Stimulated activated CD8-positive, alpha-beta memory T cell treated with anti-CD3 and anti-CD28 coated beads, Interleukin-4, amount 100 ng/mL, for 1 hour (primary cell): ENCODE measurements at places on chromosomes 3 and 15.

- DNase-seq, result peak; percentile 28
Measured at GRCh38 chr15:68930268-68931022, at the start of gene SPESP1. SPESP1 (plus strand) TSS chr15:68930525; CDS start chr15:68930654, 129 bp downstream.

GRCh38 chr15:77119446-77119845 lies 48.5 kb upstream of the TSPAN3 start:
- DNase-seq, result no peak

- no peak for DNase-seq
Measured at GRCh38 chr3:78645628-78646310, 1122.0 kb downstream of the ROBO1 start.

GRCh38 chr3:14289590-14290461 lies 111.2 kb downstream of the LSM3 start:
- no peak for DNase-seq

DNA sequence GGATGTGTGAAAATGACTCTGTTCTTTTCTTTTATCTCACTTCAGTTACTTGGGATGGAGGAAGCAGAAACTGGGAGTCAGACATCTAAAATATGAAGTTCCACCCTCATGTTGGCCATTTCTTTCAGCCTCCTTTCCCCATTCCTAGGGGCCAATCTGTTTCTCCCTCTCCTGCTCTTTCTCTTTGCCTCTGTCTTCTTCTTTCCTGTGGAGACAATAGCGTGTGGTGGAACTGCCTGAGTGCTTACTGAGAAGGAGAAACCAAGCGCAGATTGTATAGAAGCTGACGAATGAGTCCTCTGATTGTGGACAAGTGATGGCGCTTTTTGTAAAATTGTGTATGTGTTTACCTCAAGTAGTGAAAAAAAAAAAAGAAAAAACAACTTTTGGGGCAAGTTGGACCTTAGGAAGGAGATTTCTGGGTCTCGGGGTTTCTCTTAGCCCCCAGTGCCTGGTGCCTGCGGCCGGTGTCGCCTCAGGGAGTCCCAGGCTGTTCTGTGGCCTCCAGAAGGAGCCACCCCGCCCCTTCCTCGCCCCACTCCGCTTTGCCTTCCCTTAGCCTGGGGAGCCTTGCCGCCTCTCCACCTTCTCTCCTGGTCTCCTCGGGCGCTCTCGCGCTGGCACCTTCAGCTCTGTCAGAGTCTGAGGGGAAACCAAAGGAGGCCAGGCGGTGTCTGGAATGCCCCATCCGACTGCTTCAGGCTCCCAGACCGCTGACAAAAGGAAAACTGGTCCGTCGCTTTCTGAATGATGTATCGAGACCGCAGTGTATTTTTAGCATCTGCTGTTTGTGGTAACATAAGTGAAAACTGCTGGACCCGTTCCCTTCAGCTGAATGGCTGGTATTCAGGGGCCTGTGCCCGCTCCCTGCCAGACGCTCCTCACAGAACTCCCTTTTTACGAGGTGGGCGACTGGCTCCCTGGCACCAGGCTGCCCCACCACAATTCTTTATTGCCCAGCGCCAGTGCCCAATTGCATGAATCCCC lies 30.1 kb downstream of the SCG5 start:
- no peak for DNase-seq

DNA sequence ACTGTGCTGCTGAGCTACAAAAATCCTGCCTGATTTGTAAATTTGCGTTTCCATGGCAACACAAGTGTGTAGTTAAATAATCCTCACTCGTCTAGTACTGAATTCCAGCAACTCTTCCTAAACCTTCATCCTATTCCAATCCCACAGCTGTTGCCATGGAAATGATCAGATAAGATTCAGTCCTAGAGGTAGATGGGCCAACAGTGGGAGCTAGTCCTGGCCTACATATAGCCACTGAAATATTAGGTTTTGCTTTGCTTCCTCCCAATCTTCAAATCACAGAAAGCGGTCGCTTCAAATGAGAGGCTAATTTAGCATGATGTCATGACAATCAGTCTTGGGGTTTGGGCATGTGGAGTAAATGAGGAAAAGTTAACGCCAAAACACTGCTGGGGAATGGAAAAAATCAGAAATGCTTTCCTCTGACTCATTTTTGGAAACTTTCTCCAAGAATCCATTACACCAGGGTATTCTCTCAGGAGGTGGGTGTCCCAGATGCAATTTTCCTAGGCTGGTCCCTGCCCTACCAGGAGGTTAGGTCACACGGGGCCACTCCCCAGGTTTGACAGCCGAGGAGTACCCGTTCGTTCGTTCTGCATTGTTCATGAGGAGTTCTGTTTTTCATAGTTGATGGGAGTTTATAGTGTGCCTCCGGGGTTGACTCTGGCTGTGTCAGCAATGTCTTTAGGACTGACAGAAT lies 159.2 kb upstream of the SLCO3A1 start:
- DNase-seq, result no peak

GRCh38 chr15:60464836-60465630 lies 13.9 kb downstream of the ICE2 start:
- no peak for DNase-seq

DNA sequence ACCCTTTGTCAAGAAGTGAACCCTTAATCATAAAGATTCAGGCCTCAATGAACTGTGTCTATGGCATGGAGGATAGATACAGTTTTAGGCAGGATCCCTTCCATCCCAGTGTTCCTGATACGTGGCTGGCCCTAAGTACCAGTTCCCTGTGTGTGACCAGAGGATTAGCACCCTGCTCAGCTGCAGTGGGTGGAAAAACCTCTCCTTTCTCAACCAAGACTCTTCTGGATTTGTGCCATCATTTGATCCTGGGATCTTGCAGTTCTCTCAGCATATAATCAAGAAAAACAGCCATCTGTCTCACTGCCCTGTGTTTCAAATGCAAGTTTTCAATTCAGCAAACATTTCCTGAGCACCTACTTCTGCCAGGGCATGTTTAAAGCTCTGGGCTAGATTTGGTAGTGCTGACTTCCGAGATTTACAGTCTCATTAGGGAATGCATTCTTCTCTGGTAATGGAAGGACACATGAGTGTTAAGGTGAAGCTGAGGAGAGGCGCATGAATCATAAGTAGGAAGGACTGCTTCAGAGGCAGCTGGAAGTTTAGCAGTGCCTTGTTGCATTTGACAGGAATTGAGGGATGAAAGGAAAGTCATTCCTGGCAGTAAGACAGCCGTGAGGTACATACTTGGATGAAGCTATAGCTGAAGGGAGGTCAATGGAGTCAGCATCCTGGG lies 388.3 kb downstream of the MFSD1 start:
- no peak for DNase-seq

DNA sequence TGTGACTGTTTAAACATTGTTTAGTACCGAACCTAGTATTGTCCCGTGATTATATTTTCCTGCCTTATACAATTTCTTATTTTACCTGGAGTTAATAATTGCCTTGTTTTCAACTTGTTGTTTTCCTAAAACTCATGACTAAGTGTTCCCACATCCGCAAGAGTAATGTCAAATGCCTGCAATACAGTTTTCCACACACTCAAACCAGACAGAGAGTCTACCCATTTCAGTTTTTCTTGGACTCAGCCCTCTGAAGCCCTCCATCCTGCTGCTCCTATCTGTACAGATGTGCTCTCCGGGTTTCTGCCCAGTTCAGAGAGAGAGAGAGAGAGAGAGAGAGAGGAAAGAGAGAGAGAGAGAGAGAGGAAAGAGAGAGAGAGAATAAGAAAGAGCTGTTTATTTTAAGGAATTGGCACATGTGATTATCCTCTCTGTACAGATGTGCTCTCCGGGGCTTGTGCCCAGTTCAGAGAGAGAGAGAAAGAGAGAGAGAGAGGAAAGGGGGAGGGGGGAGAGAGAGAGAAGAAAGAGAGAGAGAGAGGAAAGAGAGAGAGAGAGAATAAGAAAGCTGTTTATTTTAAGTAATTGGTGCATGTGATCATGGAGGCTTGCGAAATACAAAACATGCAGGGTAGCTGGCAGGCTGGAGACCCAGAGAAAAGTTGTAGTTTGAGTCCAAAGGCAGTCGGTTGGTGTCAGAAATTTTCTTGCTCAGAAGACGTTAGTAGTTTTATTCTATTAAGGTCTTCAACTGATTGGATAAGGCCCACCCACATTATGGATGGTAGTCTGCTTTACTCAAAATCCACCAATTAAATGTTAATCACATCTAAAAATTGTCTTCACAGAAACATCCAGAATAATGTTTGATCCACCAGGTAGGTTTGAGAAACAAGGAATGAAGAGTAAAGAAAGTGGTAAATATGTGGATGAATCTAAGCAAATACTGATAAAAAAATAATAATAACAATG lies 104.1 kb upstream of the GOLGA8J start:
- DNase-seq, result no peak

GRCh38 chr15:60355148-60355857 lies 42.5 kb downstream of the ANXA2 start:
- no peak for DNase-seq

GRCh38 chr3:138442433-138442832 lies 8.0 kb downstream of the ESYT3 start:
- DNase-seq, result no peak

- no peak for DNase-seq
Measured at GRCh38 chr3:46297658-46298423, 55.6 kb downstream of the CCR3 start.

- no peak for DNase-seq
Measured at GRCh38 chr3:120469882-120470301, 19.1 kb upstream of the FSTL1 start.

DNA sequence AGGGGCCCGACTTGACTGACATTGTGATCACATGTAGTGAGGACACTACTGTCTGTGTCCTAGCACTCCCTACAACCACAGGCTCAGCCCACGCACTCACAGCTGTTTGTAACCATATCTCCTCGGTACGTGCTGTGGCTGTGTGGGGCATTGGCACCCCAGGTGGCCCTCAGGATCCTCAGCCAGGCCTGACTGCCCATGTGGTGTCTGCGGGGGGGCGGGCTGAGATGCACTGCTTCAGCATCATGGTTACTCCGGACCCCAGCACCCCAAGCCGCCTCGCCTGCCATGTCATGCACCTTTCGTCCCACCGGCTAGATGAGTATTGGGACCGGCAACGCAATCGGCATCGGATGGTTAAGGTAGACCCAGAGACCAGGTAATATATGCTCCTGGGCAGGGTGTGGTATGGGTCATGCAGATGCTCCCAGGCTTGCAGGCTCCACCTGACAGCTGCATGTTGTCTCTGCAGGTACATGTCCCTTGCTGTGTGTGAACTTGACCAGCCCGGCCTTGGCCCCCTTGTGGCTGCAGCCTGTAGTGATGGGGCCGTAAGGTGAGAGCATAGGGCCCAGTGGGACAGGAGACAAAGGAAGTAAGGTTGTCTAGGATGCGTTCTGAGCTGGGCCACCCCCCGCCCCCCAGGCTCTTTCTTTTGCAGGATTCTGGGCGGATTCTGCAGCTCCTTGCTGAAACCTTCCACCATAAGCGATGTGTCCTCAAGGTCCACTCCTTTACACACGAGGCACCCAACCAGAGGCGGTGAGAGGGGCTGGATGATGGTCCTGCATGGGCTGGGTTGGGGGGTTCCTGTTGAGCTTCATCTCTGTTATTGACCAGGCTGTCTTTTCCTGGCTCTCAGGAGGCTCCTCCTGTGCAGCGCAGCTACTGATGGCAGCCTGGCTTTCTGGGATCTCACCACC lies 4.4 kb downstream of the DALRD3 start:
- no peak for DNase-seq

DNA sequence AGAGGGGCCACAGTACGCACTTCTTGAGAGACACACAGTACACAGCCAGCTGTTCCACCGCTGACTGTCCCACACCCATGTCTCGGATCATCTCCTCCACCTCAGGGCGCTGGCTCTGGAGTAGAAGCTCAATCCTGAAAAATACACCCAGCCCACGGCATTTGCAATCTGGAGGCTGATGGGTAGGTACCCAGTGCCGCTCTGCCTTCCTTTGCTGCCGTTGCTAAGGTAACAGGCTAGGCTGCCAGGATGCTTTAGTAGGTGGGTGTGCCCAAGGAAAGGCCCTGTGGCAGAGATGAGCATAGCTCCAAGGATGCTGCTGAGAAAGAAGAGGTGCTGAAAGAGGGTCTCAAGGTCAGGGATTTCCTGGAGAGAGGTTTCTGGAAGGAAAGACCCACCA lies 14.6 kb downstream of the TRAIP start:
- DNase-seq, result no peak

- no peak for DNase-seq
Measured at GRCh38 chr3:168427835-168428475, 332.2 kb upstream of the GOLIM4 start.

- DNase-seq, result no peak
Measured at GRCh38 chr3:178568911-178569310, 32.7 kb downstream of the KCNMB2 start.

DNA sequence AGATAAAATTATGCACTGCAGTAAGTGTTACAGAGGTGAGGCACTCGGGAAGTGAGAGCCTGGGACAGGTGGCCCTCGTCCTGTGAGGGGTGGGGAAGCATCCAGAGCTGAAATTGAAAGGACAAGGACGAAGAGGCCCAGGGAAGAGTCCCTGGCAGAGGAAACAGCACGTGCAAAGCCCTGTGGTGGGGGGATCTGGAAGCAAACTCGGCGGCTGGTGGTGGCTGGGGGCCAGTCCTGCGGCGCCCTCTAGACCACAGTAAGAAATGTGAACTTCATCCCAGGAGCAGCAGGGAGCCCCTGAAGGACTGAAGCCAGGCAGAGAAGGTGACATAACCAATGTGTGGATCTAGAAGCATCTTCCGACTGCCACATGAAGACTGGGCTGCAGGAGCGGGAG lies 42.8 kb downstream of the GRIP2 start:
- DNase-seq, result no peak

DNA sequence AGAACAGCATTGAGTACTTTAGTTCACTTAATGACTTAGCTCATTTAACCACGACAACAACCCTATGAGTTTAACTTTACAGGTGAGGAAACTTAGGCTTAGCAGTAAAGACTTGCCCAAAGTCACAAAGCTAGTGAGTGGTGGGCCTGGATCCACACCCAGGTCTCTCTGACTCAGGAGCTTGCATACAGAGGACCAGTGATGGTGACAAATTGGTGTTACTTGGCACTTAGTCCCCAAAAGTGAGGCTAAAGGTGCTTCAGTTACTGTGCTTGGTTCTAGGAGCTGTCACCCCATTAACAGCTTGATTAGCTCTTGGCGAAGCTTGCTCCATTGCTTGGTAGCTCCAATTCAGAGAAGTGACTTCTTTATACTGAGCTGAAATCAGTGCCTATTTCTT lies 6.1 kb downstream of the CELF6 start:
- DNase-seq, result no peak

- DNase-seq, result no peak
Measured at GRCh38 chr3:105876780-105877327, 8.0 kb upstream of the CBLB start.

- DNase-seq, result no peak
Measured at GRCh38 chr15:38743147-38743546, 178.5 kb upstream of the RASGRP1 start.

GRCh38 chr3:61078048-61078752 lies 173.1 kb downstream of the FHIT start:
- DNase-seq, result no peak

GRCh38 chr3:173911446-173911845 lies 513.9 kb downstream of the NLGN1 start:
- no peak for DNase-seq
